GM19239 (cell line): ENCODE measurements at places on chromosomes 2 and 18.

DNA sequence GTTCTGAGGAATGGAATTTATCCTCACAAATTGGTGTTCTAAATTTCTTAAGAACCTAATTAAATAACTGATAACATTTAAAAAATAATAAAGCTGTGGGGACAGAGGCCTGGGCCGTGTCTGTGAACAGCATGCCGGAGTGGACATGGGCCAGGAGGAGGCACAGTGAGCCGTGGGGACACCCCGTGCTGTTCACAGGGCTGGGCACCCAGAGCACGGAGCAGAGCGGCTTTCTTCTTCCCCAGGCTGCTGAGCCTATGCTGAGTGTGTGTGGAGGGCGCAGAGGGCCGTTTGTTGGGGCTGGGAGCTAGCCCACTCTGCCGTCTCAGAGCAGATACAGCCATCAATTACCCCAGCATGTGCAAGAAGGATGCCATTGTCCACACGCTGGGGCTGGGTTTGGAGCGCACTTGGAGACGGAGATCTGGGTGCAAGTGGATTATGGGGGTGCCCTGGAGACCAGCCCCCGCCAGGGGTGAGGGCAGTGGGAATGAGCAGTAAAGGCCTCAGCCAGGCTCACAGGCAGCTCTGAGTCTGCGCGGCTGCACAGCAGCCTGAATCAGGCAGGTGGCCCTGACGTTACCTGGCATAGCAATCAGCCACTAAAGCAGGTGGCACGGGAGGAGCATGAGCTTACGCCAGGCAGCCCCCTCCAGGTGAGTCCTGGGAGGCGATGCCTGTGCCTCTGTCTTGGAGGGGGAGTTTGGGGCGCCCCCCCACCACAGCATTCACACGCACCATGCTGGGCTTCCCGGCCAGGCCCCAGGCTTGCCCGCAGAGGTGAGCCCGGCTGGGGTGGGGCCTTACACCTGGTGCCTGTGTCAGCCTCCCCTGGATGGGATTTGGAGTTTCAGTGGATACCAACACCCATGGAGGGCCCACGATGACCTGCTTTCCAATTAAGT lies 52.1 kb upstream of the SLC66A3 start:
- DNase-seq, result no peak

- no peak for DNase-seq
These were observed 802.6 kb upstream of the CELF4 start for GRCh38 chr18:38368246-38368645.

- no peak for DNase-seq
These were observed 20.8 kb downstream of the RASGRP3 start for GRCh38 chr2:33497221-33497650.

- DNase-seq, result no peak
These were observed 218.4 kb upstream of the HS6ST1 start for GRCh38 chr2:128536925-128537620.

DNA sequence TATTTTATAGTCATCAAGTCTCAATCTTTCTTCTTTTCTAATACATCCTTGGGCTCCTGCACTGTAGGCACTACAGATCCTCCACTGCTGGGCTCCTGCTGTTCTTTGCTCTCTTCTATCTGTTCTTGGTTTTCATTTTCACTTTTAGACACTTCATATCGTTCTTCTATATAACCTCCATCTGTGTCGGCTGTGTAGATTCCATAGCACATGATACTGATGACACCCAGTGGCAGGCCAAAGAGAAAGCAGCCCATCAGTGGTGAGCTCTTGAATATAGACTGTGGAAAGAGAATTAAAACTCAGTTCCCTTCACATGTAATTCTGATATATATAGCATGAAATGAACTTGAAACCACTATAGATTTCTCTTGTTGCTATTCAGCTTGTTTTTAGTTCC lies 38.0 kb downstream of the TMX3 start:
- DNase-seq, result no peak

- no peak for DNase-seq
These were observed 98.9 kb upstream of the CNGA3 start for GRCh38 chr2:98247383-98247782.

DNA sequence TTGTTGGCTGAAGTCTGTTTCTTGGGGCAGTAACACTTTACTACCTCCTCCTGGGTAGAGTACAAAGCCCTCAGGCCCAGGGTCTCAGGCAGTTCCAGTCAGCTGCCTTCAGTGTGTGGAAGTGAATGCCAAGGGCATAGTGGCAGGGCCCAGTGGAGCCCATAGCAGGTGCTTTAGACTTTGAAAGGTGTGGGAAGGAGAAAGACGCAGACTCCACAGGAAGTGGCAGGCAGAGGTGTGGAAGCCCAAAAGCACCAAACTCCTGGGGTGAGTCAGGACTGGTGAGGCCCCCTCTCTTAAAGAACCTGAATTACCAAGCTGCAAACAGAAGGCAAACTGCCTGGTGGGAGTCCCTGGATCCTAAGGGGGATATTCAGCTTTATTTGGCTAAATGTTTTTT lies 45.3 kb downstream of the ADAM23 start:
- no peak for DNase-seq

DNA sequence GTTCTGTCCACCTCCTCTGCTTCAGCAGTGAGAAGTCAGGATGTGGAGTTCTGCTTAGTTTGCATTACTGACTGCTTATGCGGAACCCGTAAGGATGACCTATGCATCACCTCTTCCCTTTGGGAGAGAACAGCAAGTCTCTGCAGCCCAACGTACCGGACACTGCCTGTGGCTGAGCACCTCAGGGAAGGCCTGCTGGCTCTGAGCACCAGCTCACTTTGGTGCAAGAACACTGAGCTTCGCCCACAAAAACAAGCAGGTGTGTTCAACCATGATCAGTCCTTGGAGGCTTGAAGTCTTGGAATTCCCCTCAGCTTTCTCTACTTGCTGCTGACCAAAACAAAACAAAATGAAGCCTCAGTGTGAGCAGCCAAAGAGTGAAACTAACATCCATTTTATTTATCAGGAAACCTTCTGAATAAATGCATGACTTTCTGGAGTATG lies 52.7 kb upstream of the NCK2 start:
- no peak for DNase-seq

- DNase-seq, result no peak
These were observed 120.0 kb upstream of the MAPRE2 start for GRCh38 chr18:34921226-34921625.

GRCh38 chr2:155418753-155419152 lies 720.3 kb downstream of the KCNJ3 start:
- no peak for DNase-seq

- no peak for DNase-seq
These were observed 6.6 kb upstream of the CYP27C1 start for GRCh38 chr2:127226520-127227263.

GRCh38 chr2:11975373-11975772 lies 228.9 kb downstream of the LPIN1 start:
- no peak for DNase-seq

DNA sequence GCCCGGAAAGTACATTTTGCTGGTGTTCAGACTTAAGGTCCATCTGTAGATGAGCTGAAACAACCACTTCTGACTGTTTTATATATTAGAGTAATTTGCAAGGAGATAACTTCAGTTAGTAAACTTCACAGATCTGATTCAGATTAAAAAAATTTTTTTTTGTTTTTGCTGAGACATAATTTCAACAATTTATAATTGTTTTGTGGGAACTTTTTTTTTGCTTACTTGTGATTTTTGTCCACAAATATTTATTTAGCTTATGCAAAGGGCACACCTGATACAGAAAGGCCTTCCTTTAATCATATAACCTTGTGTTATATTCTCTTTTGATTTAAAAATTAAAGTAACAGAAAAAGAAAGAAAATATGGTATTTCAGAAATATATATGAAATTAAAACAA lies 9.6 kb upstream of the SCN9A start:
- no peak for DNase-seq

- DNase-seq, result no peak
These were observed 126.2 kb downstream of the PDE1A start for GRCh38 chr2:182300608-182301007.

- DNase-seq, result no peak
These were observed 244.7 kb downstream of the NDUFA10 start for GRCh38 chr2:239780236-239780994.

- DNase-seq, result no peak
These were observed 51.6 kb downstream of the SRBD1 start for GRCh38 chr2:45559436-45559835.

- DNase-seq, result no peak
These were observed 1097.2 kb upstream of the CNTNAP5 start for GRCh38 chr2:122927710-122928557.

GRCh38 chr2:105708697-105709096 lies 36.0 kb upstream of the NCK2 start:
- DNase-seq, result no peak
